ENCODE measurements at places on chromosomes 13 and 19.

GRCh38 chr13:77508959-77509620 lies 26.4 kb upstream of the SCEL start:
- peak; percentile 60 for DNase-seq

DNA sequence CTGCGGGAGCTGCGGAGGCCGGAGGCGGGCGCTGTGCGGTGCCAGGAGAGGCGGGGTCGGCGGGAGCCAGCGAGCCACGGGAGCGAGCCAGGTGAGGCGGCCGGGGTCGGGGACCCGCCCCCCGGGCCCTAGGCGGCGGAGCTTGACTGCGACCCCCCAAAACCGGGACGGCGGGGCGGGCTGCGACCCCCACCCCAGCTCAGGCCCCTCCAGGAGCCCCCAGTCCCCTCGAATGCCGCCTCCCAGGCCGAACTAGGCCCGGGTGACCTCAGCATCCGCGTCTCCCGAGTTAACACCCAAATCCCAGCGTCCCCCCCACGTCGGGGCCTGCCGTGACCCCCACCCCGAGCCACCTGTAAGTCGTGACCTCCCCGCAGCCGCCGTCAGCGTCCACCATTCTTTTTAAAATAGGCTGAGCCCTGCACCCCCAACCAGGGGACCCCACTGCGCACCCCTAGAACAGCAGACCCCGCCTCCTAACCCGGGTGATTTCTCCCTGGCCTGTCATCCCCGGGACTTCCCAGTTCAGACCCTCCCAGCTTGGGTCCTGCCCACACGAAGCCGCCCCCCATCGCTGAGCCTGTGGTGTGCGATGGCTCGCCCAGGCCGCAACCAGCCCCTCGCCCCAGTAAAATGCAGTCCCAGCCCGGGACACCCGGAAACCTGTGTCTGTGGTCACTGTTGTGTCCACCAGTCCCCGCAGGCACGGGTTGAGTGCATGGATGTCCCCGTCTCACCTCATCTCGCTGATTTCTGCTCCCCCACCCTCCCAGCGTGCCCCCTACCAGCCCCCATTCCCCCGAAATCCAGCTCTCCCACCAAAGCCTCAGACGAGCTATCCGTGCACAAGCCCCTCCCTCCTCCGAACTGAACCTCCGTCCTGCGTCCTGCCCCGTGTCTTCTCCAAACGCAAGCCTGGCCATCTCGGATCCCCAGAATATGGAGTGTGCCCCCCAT lies 551 bp downstream of the FZR1 start:
- no peak for DNase-seq

- no peak for DNase-seq
Observed at GRCh38 chr13:111330066-111330610, 9.7 kb downstream of the TEX29 start.

DNA sequence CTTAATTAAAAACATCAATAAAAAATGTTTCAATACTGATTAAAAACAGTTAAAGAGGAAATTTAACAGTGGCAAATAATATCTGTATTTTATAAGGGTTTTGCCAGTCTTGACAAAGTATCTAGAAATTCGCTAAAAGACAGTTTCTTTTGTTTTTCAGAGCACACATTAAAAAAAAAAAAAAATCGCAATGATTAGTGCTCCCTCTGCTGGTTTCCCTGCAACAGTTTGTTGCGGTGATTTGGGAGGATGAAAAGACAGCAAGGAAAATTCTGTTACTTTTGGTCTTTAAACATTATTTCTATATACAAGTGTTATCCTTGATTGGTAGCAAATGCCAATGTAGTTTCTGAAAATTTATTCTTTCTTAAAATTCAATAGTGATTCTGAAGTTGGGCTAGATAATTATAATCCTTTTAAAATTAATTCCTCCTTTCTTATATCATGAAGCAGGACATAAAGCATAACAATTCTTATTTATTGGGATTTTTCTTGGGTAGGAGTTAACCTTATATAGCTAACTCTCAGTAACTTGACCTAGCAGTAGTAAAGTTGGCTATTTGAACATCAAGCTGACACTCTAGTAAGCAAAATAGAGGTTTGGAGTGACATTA lies 23.1 kb upstream of the SPRY2 start:
- DNase-seq = no peak

DNA sequence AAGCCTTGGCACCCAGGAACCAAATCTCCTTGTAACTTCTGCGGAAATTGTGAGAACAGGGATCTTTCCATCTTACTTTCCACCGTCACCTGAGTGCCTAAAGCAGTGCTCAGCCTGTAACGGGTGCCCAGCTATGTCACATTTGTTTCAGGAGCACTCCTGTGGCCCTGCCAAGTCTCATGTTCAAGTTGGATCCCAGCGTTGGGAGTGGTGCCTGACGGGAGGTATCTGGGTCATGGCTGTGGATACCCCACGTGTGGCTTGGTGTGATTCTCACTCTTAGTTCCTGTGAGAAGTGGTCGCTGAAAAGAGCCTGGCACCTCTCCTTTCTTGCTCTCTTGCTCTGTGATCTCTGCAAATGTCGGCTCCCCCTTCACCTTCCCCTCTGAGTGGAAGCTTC lies 114.9 kb downstream of the UQCRFS1 start:
- DNase-seq = no peak

- DNase-seq = no peak
Observed at GRCh38 chr13:113337976-113338375, 26.0 kb downstream of the GRTP1 start.

- DNase-seq = no peak
Observed at GRCh38 chr13:74204602-74205312, 70.6 kb upstream of the KLF12 start.

GRCh38 chr13:110387451-110388107 lies 80.5 kb downstream of the COL4A2 start:
- DNase-seq = no peak

DNA sequence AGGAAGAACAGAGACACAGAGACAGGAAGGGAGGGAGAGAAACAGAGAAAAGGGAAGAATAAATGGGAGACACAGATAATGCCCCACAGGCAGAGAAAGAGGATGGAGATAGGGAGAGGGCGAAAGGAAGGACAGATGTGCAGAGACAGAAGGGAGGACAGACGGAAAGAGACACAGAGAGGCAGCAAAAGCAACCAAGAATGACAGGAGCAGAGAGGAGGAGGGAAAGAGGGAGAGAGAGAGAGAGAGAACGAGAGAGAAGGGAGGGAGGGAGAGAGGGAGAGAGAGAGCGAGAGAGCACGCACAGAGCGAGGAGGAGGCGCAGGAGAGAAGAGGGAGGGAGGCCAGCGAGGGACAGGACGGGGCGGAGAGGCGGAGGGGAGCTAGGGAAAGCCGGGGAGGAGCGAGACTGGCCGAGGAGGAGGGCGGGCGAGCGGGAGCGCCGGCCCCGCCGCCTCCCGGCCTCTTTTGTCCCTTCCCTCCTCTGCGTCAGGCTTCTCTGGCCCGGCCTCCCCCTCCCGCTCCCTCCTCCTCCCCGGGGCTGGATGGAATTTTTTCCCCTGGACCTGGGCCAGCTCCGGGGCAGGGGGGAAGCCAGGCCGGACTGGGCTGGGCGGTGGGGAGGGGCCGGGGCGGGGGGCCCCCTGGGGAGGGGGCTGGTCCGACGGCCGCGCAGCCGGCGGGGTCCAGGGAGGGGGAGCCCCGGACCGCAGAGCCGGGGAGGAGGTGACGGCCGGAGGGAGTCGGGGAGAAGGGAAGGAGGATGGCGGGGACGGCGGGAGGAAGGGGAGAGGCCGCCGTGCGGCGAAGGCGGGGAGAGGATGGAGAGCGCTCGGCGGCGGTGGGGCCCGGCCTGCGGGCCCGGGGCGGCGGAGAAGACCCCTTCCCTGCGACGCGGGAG lies 4.2 kb upstream of the SPACA6 start:
- no peak for DNase-seq

DNA sequence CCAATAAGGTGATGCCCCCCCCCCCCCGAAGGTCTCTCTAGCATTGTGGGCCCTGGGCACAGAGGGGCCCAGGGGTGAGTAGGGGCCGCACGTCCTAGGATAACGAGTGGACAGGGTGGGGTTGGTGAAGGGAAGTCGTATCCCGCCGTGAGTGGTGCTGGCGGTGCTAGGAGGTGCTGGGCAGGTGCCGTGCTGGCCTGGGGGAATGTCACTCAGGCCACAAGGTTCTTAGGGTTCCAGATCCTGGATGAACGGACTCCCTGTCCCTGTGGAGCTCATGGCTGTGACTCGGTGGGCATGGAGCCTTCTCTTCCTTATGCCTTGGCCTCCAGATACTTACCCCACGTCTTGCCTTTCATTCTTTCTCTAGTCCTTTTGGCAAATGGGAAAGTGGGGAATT lies 157.4 kb upstream of the SOX1 start:
- DNase-seq = no peak

DNA sequence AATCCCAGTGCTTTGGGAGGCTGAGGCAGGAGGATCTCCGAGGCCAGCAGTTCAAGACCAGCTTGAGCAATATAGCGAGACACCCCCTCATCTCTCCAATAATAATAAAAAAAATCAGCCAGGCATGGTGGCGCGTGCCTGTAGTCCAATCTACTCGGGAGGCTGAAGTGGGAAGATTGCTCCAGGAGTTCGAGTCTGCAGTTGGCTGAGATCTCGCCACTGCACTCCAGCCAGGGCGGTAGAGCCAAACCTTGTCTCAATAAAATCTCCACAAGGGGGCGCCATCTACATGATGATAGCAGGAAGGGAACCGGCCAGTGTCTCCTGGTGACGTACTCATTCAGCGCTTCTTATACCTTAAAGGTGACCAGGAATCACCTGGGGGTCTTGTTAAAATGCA lies 13.6 kb upstream of the C5AR1 start:
- peak; percentile 63 for DNase-seq

- no peak for DNase-seq
Observed at GRCh38 chr13:109344552-109345157, 441.7 kb downstream of the IRS2 start.

DNA sequence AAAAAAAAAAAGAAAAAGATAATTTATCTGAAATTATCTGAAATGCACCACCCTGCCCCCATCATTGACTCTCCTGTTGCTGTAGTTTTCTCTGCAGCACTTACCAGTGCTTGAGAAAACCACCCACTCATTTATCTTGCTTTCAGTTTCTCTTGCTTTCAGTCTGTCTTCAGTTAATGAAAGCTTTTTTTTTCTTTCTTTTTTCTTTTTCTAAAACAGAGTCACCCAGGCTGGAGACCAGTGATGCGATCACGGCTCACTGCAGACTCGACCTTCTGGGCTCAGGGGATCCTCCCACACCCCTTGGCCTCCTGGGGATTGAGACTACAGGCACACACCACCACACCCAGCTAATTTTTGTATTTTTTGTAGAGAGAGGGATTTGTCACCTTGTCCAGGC lies 4.3 kb upstream of the ACP5 start:
- no peak for DNase-seq

DNA sequence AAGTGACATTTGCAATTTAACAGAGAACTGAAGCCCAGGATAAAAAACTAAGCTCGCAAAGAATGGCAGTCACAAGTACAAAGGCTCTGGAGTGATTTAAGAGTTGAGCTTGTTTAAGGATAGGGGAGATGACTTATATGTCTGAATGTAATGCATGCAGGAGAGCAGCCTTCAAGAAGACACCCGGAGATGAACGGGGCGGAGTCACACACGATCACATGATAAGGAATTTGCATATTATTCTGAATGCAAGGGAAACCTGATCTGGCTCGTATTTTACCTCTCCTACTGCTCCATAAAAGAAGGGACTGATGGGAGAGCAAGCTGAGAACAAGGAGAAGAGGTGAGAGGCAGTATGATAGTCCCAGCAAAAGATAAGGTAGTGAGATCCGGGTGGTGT lies 12.9 kb downstream of the TBC1D4 start:
- DNase-seq = no peak

DNA sequence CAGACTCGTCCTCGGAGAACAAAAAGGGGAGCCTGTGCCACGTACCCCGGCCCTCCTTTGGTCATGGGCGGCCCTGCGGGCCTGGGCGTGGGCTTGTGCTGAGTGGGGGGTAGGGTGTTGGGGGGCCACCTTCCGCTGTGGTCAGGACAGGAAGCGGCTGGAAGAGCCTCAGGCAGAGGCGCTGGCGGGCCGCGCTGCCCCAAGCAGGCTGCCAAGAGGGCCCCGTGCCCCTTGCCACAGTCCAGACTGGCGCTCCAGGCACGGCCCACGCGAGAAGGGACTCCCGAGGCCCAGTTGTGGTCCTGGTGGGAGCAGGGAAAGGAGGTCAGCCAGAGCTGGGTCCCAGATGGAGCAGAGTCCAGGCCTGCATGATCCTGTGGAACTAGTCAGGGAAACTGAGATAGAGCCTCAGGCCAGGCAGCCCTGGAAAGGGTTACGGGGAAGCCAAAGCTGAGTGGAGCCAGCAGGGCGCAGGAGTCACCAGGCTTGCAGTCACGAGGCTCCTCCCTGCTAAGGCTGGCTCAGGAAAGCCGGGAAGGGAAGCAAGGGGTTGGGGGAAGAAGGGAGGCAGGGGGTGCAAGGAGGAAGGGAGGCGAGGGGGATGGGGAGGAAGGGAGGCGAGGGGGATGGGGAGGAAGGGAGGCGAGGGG lies 135.0 kb downstream of the CRYL1 start:
- DNase-seq = no peak

DNA sequence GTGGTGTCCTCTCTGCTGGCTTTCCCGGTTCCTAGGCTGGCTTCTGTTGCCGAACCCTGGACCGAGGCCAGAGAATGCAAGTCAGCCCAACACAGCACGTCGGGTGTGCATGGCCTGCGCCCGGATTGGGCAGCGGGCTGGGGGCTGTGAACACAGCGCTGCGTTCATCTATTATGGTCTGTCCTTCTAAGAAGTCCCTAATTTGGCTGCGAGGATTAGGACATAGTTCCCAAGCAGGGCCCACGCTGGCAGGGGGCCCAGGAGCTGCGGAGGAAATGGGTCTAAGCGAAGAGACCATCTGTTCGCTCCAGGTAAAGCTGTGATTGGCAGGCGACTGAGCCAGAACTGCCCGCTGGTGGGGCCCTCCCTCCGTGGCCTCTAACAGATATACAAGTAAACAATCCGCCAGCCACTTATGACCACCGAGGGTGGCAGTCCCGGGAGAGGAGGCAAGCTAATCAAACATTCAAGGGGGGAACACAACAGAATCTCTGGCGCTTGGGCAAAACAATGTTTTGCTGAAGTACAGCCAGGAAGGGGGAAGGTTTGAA lies 6.0 kb downstream of the SYCE2 start:
- peak; percentile 98 for DNase-seq

DNA sequence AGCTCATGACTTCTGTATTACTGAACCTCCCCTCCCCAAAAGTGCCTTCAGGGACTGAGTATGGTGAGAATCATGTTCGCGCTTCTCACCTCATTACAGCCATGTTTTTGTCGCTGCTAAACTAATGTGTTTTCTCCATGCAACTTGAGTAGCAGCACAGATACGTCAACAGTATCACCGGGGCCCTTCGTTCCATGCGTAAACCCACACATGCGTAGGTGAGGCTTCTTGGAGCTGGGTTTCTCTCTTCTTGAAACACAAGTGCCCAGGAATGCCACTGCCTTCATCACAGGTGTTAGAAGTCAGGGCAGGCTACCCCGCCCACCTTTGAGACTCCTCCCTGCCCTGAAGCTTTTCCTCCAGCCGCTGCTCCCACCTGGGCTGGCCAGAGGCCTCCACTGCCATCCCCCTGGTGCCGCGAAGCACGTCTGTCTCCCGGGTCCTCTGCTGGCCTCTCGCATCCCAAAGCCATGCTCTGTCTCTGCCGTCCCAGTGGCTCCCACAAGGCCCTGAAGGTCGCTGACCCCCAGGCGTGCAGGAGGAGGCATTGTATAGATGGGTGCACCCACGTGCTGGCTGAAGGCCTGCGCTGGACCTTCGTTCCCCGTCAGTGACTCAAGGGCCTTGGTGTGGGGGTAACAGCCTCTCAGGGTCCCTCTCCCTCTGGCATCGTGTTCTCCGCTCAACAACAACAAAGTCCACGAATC lies 135.3 kb upstream of the MCF2L start:
- no peak for DNase-seq

Measured in NCI-H2029 treated with DMSO at 0.1 percent for 48 hours (cell line).